Stimulated activated memory B cell treated with anti-CD40 and anti-IgM and Interleukin-4, amounts not matched to agents 10 μg/mL and 1 μg/mL and 100 μg/mL, for 72 hours (primary cell): ENCODE measurements at places on chromosomes 1 and 21.

DNA sequence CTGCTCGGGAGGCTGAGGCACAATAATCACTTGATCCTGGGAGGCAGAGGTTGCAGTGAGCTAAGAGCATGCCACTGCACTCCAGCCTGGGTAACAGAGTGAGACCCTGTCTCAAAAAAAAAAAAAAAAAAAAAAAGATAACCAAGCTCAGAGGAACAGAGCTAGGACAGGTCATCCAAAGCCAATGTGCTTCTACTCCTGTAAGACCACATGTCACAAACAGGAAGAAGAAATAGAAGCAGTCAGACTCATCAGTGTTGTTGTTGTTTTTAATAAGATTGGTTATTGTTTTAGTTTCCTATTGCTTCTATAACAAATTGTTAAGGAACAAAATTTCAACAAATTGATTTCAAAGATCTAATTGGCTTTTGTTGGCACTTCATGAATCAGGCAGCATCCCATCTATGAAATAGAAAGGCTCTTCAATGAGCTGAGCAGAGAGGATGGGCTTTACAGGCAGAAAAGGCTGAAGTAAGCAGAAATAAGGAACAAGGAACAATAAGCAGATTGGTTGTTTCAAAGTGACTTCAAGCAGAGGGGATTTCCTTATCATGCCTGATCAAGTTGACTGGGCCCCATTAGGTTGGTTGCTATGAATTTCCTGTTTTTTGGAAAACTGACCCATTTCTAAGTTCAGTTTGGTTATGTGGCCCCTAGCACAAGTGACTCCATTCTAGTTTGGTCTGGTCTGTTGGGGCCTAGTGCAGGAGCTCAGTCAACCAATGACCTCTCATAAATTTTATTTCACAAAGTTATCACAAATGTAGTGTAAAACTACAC is 6.0 kb upstream of the AKNAD1 start:
- peak; percentile 84 for ATAC-seq

GRCh38 chr21:26389971-26390641 is 183.0 kb downstream of the CYYR1 start:
- ATAC-seq: peak; percentile 35

GRCh38 chr1:238951809-238952208 is 434.6 kb upstream of the CHRM3 start:
- ATAC-seq: no peak

DNA sequence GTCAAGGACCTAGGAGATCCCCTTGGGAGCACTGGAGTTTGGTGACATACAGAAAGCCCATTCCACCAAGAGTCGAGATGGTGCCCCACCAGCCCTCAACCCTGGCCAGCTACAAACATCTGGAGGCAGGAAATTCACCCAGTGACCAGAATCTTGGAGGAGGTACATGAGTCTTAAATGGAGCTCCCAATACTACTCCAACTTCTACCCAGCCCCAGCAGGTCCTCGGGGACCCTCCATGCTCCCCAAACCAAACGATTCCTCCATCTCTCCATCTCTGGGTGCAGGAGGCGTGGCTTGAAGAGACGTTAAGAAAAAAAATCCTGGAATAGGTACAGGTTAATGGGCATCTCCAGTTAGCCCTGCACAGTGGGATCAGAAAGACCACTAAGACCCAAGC is 5.5 kb upstream of the RASSF5 start:
- no peak for ATAC-seq

DNA sequence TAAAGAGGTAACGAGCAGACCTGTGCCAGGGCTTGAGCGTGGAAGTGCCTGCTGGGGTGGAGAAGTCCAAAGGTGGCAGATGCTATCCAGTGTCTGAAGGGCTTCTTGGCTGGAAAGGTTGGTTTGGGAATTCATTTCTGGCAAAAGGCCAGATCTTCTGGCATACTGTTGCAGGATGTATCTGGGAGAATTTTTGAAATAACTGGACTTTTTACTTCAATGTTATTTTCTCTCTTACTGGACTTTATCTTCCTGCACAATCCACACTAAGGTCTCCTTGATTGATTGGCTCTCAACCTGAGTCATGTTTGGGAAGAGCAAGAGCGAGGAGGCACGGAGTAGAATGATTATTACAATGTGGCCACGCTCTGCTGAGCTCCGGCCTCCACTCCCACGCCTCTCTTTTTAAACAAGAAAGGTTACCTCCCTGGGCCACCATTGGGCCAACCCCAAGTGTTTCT is 278.4 kb downstream of the TM2D1 start:
- no peak for ATAC-seq

DNA sequence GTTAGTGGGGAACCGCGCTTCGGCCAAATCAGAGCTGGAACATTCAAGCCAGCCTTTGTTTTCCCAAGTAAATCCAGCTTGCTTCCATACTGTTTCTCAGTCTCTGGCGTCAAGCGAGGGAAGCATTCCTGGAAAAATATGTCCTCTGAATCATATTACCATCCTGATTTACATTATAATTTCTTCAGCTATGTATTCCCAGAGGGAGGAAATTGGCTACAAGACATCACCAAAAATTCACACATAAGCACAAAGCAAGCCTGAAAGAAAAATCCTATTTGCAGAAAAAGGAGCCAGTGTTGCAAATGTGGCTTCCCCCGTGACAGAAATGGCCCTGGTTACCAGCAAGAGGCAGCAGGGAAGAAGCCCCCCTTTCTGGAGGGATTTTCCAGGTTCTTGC is 233.3 kb downstream of the KCNJ6 start:
- no peak for ATAC-seq

DNA sequence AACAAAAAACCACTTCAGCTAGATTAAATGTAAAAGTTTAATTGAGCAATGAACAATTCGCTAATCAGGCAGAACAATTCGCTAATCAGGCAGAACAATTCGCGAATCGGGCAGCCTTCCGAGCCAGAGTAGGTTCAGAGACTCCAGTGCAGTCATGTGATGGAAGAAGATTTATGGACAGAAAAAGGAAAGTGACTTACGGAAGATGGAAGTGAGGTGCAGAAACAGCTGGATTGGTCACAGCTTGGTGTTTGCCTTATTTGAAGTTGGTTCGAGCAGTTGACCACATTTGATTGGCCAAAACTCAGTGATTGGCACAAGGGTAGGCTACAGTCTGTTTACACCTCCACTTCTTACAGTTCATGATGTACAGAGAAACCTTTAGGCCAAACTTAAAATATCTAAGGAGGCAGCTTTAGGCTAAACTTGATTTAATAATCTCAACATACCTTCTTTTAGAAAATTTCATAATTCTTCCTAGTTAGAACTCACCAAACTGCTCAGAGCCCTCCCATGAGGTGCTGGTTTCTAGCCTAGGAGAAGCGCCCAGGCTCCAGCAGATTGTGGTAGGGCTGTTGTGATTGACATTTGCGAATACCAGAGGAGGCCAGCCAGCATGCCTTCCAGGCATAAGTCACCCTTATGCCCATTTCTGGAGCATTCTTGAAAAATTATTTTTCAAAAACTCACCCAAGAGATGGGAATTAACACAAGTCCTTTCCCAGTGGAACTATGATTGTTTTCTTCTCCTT is 22.8 kb upstream of the KCNC4 start:
- no peak for ATAC-seq

DNA sequence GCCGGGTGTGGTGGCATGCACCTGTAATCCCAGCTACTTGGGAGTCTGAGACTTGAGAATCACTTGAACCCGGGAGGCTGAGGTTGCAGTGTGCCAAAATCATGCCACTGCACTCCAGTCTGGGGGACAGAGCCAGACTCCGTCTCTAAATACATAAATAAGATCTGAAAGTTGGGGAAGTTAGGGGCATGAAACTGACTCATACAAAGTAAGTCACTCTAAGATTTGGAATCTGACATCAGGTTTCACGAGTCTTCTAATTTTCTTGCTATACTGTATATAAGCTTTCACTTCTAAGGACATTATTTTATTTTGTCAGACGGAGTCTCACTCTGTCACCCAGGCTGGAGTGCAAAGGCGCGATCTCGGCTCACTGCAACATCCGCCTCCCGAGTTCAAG is 30.1 kb downstream of the RNF19B start:
- no peak for ATAC-seq

DNA sequence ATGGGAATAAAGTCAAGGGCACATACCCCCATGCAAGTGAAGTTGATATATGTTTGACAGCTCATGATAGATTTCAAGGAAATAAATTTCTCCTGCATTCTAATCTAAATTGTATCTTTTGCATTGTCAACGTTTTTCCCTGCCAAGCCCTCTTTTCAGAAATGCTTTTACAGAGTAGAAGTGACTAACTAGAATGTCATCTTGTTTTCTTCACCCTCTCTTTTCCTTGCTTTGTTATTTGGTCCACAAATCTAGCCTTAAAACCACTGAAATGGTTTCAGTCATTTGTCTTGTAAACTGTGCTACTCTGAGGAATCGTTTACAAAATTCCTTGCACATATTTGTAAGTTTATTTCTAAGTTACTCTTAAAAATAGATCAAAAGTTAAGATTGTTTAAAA is 600.8 kb upstream of the CXADR start:
- no peak for ATAC-seq

- ATAC-seq: peak; percentile 39
Observed at GRCh38 chr1:65056234-65056633, 89.9 kb upstream of the JAK1 start.

DNA sequence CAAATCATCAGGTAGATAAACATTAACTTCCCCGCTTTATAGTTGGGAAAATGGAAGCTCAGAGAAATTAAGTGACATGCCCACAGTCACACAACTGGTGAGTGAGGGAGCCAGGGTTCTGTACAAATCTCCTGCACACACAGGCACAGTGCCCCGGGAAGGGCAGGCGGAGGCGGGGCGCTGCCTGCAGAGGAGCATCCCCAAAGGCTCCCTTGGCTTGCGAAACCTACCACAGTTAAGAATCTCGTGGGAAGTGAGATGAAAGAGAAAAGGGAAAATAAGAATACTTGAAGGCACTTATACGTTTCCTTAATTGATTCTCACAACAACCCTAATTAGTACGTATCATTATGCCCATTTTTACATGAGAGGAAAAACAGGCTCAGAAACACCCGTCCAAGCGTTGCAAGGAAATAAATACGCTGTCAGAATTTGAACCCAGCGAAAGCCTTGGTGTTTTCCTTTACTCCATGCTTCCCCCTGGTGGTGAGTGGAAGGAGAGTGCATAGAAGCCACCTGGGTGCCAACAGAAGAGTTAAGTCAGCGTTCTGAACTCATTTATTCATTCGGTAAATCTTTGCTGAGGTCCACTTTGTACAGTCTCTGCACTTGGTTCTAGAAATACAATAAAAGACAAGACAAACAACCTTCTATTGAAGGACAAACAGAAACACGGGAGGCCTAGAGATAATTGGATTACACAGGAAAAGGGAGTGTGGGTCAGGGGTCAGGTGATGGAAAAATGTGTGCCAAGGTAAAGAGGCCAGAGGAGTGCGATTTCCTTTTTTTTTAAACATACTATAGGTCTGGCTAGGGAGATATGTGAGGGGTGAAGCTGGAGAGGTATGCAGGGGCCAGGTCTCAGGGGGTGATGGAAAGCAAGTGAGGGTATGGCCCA is 28.4 kb downstream of the ACP6 start:
- no peak for ATAC-seq

DNA sequence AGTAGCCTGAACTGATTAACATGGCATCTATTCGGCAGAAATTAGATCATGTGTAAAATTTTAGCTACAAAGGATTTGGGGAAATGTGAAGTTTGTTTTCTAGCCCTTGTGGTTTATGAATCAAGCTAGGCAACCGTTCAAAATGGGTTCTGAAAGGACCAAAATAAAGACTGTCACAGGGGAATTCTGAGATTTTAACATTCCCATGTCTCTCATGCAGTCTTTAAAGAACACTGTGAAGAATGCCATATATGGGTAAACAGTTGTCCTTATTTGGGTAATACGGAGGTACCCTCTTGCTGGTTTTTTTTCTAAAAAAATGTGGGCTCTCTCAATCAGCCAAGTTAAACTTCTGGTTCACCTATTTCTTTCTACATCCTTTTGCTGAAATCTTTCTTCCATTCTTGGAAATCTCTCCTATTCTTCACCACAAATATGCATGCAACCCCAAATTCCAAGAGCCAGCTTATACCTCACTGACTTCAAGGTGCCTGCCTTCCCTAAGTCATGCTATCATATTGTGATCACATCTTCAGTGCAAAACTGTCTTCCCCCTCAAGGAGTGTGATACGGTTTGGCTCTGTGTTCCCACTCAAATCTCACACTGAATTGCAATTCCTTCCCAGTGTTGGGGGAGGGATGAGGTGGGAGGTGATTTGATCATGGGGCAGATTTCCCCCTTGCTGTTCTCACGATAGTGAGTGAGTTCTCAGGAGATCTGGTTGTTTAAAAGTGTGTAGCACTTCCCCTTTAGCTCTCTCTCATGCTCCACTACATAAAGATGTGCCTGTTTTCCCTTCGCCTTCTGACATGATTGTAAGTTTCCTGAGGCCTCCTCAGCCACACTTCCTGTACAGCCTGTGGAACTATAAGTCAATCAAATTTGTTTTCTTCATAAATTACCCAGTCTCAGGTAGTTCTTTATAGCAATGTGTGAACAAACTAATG is 308.7 kb downstream of the TTLL7 start:
- no peak for ATAC-seq

GRCh38 chr1:14961661-14962267 is 191.8 kb upstream of the TMEM51 start:
- no peak for ATAC-seq

DNA sequence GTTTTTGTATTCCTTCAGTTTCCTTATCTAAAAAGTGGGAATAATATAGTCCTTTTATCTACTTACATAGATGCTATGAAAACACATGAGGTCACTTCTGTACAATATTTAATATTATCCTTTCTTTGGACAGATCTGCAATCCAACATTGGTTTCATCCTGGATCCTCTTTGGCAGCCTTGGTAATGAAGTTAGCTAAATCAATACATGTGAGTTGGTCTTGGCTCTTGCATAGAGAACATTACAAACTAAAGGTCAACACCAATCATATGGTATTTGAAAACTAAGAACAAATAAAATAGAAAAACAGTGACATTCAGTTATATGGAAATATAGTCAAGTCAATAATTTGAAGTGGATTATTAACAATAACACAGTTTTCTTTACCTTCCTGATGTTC is 3.2 kb upstream of the EDEM3 start:
- ATAC-seq: no peak

- no peak for ATAC-seq
Observed at GRCh38 chr1:50700214-50700613, 259.9 kb downstream of the FAF1 start.

DNA sequence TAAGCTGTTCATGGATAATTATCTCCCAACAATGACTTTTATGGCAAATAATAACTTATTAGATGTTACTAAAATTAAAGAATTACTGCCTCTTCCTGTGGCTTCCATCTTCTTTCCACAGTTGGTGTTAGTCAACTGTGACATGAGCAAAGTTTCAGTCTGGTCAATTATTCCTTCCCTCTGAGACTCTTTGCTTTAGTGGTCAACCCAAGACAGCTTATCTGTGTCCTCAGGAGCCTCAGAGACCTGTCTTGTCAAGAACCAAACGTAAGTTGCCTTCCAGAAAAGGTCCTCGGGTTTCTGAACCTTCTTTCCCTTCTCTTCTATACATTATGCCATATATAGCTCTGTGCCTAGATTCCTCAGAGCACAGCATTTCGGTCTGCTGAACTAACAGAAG is 263.2 kb upstream of the ZP4 start:
- no peak for ATAC-seq
